ENCODE measurements at places on chromosomes 7 and 10. TPM values are rescaled to one million over a fixed set of nuclear protein-coding genes. Genes with fewer than 3 reads are reported as not detected.

- no peak for DNase-seq
Measured at GRCh38 chr7:129161524-129162225, 17.2 kb downstream of the TSPAN33 start.

DNA sequence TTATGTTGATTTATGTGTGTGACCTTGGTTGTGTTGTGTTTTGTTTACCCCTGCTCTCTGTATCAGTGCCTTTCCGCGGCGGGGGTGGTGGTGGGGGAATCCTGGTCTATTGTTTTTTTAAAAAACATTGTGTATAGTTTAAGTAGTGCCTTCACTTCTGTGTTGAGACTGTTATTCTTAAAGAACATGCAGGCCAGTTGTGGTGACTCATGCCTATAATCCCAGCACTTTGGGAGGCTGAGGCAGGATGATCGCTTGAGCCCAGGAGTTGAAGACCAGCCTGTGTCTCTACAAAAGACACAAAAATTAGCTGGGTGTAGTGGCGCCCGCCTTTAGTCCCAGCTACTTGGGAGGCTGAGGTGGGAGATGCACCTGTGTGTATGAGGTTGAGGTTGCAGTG lies 429.0 kb upstream of the LRGUK start:
- no peak for DNase-seq

GRCh38 chr7:116209561-116210070 lies 723 bp upstream of the TES start:
- DNase-seq, result no peak

DNA sequence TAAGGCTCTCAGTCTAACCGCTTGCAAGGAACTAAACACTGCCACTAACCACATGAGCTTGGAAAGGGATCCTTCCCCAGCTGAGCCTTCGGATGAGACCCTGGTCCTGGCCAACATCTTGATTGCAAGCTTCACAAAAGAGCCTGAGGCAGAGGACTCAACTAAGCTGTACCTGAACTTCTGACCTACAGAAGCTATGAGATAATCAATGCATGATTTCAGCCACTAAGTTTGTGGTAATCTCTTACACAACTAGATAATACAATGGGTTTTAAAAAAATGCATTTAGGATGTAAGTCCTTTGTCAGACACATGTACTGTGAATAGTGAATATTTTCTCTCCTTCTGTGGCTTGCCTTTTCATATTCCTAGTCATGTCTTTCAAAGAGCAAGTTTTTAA lies 125.6 kb upstream of the RHEB start:
- DNase-seq, result no peak

ECHDC3 gene
- total RNA-seq, result 164 TPM

DNA sequence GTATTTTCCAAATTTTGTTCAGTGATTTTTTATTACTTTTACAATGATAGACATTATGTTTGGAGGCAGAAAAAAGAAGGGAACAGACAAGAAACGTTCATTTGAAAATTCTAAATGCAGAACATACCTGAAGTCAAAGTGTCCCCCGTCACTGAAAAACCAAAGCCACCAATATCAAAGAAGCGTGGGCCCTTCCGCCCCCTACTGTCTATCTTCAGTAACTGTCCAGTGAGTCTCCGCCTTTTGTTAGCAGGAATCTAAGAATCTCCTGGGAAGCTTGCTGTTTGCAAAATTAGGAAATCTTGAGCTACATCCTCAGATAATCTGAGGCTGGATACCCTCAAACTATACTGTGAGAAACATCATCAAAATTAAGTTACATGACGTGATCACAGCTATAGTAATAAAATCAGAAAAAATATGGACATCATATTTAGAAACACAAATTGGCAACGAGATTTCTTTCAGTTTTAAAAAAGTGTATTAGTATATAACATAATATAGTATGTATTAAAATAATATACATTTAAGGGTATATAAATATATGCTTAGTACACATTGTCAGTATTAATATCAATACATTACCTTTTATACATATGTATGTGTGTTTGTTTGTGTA lies 169.3 kb upstream of the AKR1E2 start:
- no peak for DNase-seq

NACAD gene
- 4.4 TPM for total RNA-seq

- DNase-seq, result no peak
Measured at GRCh38 chr10:78218798-78219490, 185.3 kb downstream of the RPS24 start.

PARP12 gene
- 85.1 TPM for total RNA-seq
